Stimulated activated CD4-positive, alpha-beta T cell treated with anti-CD3 and anti-CD28 coated beads, TNF-alpha, amount 100 ng/mL, for 48 hours (primary cell): ENCODE measurements at places on chromosomes 6 and 20.

DNA sequence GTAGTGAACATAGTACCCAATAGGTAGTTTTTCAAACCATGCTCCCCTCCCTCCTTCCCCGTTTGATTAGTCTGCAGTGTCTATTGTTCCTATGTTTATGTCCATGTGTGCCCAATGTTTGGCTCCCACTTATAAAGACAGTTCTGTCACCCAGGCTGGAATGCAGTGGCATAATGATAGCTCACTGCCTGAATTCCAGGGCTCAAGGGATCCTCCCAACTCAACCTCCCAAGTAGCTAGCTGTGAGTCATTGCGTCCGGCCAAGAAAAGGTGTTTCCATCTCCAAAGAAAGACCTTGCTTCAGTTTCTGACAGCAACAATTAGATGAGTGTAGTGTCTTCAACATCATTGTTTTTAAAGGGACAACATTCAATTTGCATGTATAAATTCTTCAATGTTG is 131.1 kb upstream of the CEP162 start:
- no peak for DNase-seq

GRCh38 chr6:75041381-75041780 is 164.5 kb downstream of the COL12A1 start:
- DNase-seq, result no peak

GRCh38 chr6:17336425-17336824 is 55.3 kb downstream of the RBM24 start:
- DNase-seq, result no peak

DNA sequence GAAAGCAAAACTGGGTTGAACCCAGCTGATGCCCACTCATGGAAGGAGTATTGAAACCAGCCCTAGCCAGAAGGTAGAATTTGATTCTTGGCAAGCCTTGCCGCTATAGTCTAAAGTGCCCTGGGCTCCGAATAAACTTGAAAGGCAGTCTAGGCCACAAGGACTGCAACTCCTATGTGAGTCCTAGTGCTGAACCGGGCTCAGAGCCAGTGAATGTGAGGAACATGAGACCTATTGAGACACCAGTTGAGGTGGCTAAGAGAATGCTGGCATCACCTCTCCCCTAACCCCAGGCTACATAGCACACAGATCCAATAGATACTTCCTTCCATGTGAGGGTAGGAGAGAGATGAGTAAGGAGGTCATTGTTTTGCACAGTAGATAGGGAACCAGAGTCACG is 3.5 kb upstream of the DEFB110 start:
- no peak for DNase-seq

DNA sequence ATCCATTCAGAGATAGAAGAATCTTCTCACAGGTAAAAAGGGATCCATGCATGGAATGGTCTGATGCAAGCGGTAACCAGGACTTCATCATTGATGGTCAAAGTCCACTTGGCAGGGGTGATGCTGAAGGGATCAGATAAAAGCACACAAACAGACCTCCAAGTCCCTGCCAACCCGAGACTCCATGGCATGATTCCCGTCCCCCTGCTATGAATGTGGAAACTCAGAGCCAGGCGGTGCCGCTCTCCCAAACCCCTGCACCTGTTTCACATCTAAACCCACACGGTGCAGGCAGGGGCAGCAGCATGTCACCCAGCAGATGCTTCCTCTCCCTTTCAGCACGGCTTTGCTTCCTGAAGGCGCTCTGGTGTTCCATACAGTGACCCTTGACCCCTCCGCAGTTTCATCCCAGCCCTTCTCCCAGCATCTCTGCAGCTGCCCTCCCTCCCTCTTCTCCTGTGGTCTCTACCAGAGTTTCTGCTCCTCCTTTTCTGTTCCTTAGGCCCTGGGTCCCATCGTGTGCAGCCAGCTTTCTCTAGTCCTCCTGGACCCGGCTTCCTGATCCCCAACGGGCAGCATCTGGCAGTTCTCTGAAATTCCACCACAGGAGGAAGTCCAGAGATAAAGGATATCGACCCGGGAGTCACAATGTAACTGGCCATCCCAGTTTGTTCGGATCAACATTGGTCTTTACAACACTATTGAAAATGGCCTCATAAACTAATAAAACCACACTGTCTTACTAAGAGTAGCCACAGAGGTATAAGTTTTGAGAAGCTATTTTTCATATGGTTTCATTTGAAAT is 235.0 kb downstream of the TTLL2 start:
- no peak for DNase-seq

- no peak for DNase-seq
These were observed 198.4 kb upstream of the TENT5A start for GRCh38 chr6:81950877-81951276.

DNA sequence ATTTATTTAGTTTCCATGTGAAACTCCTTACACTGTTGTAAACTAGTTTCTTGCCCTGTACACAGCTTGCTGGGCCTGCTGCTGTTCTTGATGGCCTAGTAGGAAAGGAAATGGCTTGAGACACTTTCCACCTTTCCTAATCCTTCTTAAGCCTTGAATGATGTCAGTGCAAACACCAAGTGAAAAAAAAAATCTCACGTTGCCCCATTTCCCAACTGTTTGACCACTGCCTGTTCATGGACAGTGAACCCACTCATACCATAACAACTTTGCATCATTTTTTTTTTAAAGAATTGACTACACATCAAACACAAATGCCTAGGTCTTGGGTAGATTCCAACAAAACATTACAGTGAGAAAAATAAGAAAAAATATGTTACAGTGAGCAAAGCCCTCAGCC is 653.6 kb upstream of the FLRT3 start:
- DNase-seq, result no peak

DNA sequence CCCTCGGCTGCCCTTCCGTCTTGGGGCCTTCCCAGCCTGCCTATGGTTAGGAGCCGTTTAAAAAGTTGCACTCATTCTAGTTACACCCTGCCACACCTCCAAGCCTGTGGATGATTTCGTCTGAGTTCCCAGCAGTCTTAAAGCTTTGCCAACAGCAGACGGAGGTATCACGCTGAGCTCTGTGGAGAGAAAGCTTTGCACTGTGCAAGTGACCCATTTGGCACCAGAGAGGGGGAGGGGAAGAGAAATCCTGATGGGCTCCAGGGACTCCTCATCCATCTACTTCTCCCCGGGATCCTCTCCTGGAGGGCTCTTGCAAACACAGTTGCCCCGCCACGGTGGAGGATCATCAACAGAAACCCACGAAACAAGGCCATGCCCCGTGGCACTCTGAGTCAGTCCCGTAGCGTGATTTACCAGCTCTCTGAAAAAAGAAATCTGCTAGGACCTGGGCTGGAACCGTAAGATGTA is 98.8 kb upstream of the CITED2 start:
- no peak for DNase-seq

GRCh38 chr6:9482030-9482738 is 932.7 kb downstream of the TFAP2A start:
- no peak for DNase-seq

DNA sequence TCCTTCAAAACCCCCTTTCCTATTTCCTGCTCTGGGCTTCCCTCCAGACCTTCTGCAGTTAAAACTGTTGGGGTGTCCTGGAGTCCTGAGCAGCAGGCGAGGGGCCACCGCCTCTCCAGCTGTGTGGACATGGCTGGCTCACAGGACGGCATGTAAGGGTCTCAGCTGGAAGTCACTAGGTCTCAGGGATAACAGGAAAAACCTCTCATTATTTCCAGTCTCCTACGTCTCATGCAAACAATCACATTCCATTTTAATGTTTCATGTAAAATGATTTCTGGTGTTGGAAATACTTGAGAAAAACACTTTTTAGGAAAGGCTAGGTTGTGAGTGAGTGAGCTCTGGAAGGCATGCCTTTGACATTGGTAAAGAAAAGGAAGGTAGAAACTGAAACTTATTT is 158.7 kb downstream of the SCML4 start:
- no peak for DNase-seq

DNA sequence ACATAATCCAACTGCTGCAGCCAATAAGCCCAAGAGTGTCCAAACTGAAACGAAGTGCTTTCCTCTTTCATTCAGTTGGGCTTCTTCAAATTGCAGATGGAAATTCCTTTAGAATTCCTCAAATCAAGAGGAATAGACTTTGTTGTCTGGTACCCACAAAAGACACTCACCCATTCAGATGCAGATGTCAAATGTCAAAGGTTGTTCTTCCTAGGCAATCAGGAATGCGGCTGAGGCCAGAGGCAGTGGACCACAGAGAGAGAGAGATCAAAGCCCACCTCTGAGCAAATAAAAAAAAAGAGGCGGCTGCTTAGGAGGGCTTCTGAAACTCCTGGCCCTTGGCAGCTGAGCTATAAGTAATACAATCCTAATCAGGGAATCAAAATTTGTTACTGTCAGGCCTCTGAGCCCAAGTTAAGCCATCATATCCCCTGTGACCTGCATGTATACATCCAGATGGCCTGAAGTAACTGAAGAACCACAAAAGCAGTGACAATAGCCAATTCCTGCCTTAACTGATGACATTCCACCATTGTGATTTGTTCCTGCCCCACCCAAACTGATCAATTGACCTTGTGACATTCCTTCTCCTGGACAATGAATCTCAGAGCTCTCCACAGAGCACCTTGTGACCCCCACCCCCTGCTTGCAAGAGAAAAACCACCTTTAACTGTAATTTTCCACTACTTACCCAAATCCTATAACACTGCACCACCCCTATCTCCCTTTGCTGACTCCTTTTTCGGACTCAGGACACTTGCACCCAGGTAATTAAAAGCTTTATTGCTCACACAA is 303.0 kb upstream of the GJE1 start:
- DNase-seq, result no peak

GRCh38 chr6:134590449-134590848 is 272.5 kb upstream of the SGK1 start:
- DNase-seq, result no peak

- no peak for DNase-seq
These were observed 24.6 kb downstream of the COL11A2 start for GRCh38 chr6:33167374-33168283.

DNA sequence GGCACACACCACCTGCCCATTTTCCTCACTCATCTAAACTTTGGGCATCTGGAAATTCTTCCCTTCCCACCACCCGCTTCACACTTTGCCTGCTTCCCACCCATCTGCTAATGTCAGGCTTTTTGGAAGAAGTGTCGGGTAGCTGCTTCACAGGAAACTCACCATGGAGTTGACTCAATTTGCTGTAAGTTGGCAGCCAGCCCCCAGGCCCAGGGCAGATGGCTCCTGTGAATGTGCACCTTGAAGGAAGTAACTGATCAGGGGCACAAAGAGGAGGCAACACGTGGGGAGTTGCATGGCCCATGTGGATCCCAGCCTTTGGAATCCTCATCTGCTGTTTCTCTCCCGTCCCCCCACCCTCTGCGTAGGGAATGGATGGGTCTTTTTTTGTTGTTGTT is 87.3 kb downstream of the PPP1R14C start:
- no peak for DNase-seq

GRCh38 chr6:70381417-70381782 is 31.9 kb upstream of the FAM135A start:
- no peak for DNase-seq

DNA sequence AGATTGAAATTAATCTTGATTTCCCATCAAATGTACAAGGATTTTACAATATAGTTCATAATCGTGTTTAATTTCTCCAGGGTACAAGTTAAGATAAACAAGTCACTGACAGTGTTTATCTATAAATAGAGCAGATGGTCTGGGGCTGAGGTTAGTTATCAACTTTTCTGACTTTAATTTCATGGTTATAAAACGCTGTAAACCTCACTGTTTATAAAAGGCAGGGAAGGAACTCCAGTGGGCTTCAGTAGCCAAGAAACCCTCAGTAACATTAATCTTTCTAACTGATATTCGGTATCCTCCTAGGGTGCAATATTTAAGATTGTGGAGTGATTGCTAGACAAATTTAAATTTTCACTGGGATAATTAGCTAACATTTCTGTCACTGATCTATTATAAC is 68.6 kb downstream of the GFRAL start:
- DNase-seq, result no peak

GRCh38 chr6:157724960-157725741 is 97.9 kb upstream of the SNX9 start:
- no peak for DNase-seq

DNA sequence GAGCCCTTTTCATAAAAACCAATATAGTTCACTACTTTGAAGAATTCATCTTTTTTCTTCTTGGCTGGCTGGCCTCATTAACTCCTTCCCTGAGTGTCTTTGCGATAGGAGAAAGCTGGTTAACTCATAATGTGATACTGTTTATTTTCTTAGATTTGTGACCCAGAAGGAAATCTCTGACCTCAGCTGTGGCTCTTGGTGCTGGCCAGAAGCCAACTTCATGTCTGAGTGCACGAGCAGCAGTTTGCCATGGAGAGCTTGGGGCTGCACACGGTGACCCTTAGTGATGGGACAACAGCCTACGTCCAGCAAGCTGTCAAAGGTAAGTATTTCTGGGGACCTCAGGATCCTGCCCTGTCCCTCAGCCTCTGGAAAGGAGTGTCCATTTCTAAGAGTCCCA is 16.7 kb upstream of the DEF6 start:
- DNase-seq, result no peak

DNA sequence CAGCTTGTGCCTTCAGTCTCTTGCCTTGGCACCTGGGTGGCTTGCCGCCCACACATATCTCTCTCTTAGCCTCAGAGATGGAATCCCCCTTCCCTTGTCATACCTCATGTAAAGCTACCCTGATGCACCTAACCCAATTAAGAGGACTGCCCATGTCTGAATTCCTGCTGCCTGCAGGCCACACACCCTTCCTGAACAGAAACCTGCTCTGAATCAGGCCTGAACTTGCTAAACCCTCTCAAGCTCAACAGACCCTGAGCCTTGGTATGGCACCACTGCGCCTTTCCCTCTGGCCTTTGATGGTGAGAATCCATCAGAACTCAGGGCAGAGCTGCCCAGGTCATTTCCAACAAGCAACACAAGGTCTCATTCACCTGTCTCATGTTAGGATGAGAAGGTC is 5.2 kb downstream of the RAET1G start:
- DNase-seq, result no peak

DNA sequence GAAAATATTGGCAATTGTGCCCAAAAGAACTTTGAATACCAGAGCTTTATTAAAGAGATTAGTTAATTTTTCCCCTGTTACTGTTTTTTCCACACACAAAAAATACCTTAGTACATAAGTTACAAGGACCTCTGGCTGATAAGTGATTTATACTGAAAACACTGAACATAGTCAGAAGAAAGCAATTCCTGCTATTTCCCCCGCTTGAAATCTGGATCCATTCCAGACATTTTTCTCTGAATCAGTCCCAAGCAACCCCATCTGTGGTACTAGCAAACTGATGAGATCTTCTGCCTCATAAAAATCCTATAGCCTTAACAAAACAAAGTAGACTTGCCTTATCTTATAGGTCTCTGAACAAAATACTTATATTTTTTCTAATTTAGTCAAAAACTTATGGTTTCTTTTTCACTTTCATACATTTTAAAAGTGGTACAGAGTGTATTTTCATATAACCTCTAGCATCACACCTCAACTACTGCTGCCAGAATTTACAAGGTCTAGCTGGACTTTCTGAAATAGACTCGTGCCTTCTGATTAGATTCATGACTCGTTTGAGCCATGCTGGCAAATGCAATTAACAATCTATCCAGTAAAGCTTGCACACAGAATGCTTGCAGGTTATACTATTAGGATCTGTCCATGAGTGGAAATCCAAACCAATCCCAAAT is 111.9 kb downstream of the TBX18 start:
- no peak for DNase-seq
